ENCODE measurements at places on chromosomes 5 and 9.

DNA sequence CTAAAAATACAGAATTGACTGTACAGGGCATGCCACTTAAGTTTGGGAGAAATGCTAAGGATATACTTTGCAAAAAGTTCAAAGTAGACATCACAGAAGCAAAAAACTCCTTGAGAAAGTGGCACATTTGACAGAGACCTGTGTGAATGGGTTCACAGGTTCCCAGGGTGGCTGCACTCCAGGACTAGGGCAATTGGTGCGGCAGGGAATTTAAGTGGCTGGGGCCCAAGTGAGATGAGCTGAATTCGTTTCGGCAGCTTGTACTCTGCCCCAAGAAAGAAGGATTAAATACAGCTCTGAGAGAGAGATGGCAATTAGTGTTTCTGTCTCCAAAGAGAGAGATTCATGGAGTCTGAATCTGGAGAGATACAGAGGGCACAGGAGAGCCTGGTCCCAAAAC is 280.1 kb downstream of the FBXL17 start:
- no peak for DNase-seq

DNA sequence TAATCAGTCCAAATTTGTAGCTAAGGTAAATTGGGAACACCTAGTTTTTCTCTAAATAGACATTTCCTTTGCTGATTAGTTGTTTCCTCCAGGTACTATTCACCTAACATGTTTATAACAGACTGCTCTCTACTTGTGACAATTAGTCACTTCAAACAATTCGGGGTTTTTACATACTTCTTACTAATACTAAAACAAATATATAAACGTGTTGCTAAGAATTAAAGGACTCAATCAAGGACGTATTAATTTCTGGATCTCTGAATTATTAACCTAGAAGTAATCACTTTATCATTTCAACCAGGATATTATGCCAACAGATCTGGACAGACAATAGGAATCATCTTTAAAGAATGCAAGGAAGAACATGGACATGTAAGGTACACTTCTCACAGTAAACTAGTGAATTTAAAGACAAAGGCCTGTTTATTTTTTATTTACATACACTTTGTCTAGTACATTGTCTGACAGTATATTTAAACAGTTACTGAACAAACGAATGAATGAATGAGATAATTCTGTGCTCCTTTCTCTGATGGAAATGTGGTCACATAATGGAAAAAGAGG is 22.3 kb downstream of the PJA2 start:
- DNase-seq: no peak

DNA sequence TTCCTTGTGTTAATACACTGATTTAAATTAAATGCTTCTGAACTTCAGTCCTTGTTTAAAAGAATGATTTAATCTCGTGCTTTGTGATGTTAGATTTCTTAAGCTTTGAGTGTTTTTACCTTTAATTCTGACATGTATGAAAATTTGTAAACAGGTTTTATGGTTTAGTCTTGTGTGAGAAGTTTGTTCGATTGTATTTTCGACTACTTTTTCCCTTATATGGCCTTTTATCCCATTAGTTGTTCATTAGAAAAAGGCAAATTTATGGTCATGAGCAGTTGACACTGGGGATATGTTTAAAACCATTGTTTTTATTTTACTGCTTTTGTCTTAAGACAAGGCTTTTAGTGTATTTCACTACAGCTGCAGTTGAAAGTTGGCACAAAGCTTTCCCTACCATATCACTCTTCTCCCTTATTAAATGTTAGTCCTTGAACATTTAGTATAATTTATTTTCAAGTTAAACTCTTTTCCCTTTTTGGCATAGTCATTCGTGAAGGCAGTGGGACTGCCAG is 3.3 kb downstream of the UBE2R2 start:
- no peak for DNase-seq

- peak; percentile 82 for DNase-seq
These were observed 9.4 kb upstream of the SLC6A7 start for GRCh38 chr5:150180241-150181026.

GRCh38 chr9:128687453-128687852 is 1.6 kb upstream of the SET start:
- DNase-seq: no peak

- no peak for DNase-seq
These were observed 1.0 kb downstream of the FOXE1 start for GRCh38 chr9:97853844-97854695.

DNA sequence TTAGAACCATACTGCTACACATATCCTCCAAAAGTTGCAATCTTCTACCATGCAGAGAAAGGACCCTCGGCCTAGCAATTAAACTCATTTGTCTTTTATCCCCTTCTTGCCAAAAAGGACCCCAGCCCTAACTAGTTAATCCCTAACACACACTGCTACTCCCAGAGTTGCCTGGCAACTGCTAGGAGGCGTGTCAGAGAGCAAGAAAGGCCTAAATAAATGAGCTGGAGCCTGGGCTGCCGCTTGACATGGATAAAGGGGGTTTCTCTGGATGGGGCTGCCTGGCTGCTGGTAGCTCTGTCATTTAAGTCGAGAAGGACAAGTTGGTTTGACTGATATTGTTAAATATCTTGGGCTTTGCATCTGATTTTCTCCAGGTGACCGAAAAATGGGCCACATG is 194.8 kb downstream of the CRB2 start:
- no peak for DNase-seq

DNA sequence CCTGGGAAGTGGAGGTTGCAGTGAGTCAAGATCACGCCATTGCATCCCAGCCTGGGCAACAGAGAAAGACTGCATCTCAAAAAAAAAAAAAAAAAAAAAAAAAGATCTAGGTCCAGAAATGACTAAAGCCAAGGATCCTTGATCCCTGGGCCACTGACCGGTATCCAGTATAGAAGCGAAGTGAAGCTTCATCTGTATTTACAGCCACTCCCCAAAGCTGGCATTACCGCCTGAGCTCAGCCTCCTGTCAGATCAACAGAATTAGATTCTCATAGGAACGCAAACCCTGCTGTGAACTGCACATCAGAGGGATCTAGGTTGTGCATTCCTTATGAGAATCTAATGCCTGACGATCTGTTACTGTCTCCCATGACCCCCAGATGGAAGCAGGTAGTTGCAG is 9.3 kb downstream of the CSNK1A1 start:
- DNase-seq: no peak

GRCh38 chr5:38670878-38671277 is 114.4 kb upstream of the LIFR start:
- no peak for DNase-seq

GRCh38 chr5:59600998-59601397 is 292.5 kb downstream of the PDE4D start:
- DNase-seq: no peak

- no peak for DNase-seq
These were observed 108.2 kb downstream of the KLHL3 start for GRCh38 chr5:137627706-137628105.

- DNase-seq: no peak
These were observed 85.3 kb upstream of the SARDH start for GRCh38 chr9:133823189-133824105.

- no peak for DNase-seq
These were observed 22.5 kb downstream of the POC5 start for GRCh38 chr5:75694781-75695180.

DNA sequence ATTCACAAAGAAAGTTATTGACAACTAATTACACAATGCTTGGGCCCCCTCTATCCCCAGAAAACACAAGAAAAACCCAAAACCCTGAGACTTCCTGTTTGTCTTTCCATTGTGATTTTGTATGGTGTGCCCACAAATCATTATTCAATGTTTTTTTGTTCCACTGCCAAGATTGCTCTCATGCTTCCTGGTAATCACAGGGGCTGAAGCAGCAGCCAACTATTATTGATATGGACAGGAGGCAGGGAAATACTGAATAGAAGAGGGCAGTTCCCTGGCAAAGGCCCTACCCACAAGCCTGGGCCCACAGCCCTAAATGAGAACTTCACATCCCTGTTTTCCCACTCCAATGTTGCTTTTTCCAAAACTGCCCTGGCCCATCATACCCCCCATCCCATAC is 21.5 kb upstream of the RFK start:
- no peak for DNase-seq

- no peak for DNase-seq
These were observed 207.7 kb downstream of the PDE4D start for GRCh38 chr5:59685793-59686192.

DNA sequence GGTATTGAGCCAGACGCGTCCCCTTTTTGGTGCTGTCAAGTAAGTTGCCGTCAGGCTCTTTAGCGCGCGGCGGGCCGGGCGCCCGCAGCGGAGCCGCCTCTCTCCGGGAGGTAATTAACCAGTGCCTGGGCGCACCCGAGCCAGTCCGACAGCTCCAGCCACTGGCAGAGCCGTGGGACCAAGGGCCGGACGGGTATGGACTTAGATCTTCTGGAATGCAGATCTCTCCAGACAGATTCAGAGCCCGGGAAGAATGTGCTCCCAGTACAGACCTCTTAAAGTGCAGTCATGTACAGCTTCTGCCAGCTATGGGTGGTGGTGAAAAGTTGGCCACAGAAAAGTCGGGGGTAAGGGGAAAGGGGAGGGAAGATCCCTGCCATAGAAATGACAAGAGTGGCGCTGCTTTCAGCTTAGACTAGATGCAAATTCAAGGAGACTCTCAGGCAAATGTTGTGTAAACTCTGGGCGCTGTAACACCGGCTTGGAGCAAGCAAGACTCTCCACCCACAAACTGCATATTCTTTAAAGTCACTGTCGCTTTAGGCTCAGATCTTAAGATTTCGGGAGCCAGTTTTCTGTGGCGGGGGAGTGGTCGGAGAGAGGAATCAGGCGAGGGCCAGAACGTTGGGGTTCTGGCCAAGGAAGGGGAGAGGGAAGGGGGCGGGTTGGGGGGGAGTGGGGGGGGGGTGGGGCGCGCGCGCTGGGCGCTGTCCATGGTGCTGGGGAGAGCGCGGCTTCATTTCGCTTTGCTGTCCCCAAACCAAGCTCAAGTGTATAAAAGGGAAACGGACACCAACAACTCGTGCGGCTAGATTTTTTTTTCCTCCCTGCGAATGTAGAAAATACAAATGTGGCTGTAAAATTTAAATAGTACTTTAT is 29.2 kb downstream of the NR2F1 start:
- DNase-seq: no peak

DNA sequence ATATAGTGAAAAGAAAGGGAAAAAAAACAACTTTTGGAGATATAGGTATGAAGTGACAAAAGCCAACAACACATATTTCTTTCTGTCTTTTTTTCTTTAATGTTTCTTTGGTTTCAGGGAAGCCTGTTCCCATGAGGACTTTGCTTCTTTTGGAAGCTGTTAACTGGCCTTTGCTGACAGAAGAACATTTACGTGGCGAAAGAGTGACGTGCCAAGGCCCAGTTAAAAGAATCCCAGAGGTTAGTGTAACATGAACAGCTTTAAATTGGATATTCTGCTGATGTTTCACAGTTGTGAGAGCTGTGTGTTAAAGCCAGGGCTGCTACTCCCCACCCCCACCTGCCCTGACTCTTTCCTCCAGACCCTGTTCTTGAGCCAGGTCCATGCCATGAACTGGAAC is 275.9 kb downstream of the CRB2 start:
- DNase-seq: no peak

DNA sequence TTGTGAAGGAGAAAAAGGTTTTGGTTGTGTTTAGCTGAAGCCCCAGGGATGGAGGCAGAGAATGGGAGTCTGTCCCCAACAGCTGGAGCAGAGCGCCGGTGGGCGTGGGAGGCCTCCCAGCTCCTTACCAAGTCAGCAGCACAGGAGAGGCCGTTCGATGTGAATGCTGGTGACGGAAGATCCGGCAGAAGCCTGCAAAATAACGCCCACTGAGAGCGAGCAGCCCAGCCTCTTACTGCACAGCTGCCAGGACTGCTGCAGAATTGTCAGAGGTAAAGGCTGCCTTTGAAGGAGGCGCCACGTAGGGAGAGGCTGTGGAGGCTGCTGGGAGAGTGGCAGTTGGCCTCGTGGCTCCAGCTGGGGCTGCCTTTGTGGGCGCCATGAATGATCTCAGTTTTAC is 26.2 kb downstream of the ANGPTL2 start:
- DNase-seq: no peak

DNA sequence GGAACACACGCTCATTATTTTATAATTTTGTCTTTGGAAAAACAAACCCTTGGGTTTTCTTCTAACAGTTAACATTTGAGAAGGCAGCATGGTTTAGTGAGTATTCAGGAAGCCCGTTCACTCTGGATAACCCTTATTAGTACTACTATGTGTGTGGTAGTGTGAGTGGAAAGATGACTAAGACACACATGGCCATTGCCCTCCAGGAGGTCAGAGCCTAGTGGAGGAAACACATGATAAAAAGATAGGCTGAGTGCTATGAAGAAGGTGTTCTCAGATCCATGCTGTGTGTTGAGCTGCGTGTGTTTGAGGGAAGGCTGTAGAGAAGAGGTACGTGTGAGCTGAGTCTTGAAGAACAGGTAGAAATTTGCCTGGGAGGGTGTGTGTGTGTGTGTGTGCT is 8.4 kb downstream of the C5orf47 start:
- no peak for DNase-seq

- no peak for DNase-seq
These were observed 2330.6 kb downstream of the MAT2B start for GRCh38 chr5:165836046-165836445.

GRCh38 chr9:134458207-134459108 is 132.2 kb downstream of the RXRA start:
- DNase-seq: no peak

DNA sequence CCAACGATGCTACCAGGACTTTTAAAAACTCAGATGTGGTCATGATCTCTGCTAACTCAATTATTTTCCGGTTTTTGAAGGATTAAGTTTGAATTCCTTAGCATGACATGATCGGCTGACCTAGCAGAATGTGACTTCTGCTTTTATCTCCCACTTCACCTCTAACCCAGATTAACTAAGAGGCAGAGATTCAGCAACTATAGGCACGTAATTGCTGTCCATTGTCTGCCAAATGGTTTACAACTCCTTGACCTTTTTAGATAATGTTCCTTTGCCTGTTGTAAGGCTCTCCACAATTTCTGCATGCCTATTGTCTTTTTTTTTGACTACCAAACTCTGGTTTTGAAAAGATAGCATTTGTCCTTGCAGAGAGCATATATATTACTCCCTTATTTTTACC is 268.2 kb downstream of the BRINP1 start:
- DNase-seq: no peak

DNA sequence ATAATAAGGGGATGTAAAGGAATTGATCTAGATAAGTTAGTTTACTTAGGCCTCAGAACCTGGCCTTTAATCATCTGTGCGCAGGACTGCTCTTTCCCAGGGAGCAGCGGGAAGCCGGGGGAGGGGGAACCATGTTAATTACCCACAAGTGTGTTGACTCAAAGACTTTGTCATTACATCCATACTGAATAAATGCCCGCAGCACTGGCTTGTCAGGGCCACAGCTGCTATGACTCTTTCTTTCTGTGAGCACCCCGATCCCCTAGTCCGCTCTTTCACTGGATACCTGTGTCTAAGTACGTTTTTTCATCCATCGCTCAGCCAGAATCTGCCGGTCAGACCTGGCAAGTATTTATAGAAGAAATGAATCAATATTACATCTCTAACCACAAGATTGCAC is 249.3 kb upstream of the DMRT1 start:
- DNase-seq: no peak

DNA sequence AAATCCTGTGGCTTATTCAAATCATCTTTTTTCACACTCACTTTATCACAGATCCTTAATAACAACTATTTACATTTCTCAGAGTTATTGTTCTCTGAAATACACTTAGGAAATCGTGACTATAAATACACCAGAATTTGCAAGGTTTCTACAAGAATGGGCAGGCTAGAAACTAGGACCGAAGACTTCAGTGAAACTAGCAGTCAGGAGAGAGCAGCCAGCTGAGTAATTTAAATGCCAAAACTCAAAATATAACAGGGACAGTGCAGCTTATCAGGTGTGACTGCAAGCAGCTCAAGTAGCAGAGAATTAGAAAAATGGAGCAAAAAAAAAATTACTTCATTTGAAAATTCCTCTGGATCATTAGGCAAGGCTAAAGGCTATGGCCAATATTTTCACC is 719.3 kb upstream of the ZNF608 start:
- no peak for DNase-seq

Measured in amygdala (tissue), 56 donors.